NCI-H187 (cell line): ENCODE measurements at places on chromosomes 5 and 9.

DNA sequence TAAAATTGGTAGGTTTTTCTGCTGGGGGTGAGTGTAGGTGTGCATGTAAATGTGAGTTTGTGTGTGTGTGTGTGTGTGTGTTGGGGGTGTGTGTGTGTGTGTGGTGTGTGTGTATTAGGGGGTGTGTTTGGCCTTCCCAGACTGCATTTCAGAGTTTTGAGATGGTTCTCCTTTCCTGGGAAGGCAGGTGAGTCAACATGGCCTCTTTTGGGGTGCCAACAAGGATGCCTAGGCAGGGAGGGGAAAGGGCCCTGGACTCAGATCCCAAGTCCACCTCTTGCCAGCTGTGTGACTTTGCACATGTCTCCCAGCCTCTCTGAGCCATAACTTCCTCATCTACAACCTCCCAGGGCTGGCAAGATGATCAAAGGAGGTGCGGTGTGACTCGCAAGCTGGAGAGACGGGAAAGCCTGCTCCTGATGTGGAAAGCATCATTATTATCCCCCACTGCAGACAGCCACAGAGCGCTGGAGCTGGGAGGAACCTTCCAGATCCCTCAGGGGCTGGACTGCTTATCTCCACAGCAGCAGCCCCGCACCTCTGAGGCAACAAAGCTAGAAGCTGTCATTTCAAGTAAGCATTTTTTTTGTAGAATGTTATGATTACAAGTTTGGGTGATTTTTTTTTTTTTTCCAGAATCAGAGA, 63.5 kb upstream of the TBC1D2 start:
- DNase-seq, result no peak

GRCh38 chr9:16732546-16732945, 137.9 kb downstream of the BNC2 start:
- no peak for DNase-seq

DNA sequence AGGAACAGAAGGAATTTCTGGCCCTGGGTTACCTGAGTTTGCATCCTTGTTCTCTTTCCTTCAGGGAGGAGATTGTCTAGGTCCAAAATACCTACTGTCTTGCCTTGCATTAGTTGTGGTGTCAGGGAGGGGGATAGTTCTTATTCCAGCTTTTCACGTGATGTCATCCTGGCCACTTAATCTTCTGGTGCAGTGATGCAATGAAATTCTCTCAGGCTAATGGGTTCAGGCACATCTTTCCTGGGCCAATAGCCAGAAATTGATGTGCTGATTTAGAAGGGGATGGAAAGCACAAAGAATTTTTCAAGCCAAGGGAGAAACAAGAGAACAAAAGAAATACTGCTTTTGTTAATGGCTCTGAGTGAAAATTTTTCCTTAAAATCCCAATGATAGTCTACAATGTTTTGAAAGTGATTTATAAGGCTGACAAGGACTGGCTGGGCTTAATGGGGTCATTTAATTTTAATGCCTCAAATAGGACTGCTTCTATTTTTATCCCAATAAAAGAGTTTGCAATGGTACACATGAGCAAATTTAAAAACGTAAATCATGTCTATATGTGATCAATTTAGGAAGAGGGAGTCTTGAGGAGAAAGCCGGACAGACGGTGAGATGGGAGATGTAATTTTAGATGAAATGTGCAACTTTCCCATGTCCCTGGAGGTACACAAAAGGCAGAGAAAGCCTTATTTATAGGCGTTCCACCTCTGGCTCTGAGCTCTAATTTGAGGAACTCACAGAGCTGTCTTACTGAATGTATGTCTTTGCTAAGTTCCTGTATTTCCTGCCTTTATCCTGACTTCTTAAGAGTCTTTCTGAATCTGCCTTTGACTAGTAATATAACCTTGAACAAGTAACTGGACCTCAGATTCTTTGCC, 89.3 kb upstream of the SV2C start:
- DNase-seq, result no peak

DNA sequence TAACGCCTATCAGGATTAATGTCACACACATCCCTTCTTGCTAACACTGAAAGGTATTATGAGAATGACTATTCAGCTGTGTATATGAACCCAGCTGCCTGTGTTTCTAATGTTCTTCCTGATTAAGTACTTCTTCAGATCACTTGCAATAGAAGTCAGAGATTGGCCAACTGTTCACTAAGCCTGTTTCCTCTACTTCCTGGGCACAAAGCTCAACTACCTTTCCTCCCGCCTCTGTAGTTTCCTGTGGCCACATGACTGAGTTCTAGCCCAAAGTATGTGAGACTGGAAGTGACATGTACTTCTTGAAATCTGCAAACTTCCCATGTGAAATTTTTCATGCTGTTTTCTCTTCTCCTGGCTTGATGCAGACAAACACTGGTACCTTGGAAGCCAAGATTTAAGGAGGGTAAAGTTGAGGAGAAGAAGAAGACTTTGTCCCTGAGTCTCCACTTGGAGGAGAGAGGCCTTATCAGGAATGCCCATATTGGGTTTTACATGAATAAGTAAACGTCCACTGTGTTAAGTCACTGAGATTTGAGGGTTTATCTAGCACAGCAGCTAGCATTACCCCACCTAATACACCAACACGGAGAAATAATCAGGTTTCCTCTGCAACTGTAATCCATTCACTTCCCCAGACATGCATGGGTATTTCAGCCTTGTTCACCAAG, 58.6 kb downstream of the SLIT3 start:
- DNase-seq, result no peak

DNA sequence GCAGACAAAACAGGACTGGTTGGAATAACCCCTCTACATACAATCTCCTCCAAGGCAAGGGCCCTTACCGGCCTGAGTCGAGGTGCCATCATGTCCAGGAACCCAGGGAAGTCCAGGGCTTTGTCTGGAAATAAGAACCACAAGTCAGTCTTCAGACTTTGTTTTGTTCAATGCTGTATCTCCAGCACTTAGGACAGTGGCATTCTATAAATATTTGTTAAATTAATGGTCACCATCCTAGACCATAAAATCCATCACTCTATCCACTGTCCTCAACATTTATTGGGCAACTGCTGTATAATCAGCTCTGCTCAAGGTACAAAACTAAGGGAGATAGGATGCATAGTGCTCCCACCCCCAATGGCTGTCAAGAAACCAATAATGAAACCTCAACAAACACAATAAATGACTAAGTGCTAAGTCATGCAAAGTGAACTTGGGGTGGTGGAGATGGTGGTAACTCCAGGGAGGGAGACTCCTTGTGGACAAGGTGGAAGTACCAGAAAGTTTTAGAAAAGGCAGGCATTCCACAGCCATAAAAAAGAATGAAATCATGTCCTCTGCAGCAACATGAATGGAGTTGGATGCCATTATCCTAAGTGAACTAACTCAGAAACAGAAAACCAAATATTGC, 5.0 kb downstream of the RELL2 start:
- no peak for DNase-seq

DNA sequence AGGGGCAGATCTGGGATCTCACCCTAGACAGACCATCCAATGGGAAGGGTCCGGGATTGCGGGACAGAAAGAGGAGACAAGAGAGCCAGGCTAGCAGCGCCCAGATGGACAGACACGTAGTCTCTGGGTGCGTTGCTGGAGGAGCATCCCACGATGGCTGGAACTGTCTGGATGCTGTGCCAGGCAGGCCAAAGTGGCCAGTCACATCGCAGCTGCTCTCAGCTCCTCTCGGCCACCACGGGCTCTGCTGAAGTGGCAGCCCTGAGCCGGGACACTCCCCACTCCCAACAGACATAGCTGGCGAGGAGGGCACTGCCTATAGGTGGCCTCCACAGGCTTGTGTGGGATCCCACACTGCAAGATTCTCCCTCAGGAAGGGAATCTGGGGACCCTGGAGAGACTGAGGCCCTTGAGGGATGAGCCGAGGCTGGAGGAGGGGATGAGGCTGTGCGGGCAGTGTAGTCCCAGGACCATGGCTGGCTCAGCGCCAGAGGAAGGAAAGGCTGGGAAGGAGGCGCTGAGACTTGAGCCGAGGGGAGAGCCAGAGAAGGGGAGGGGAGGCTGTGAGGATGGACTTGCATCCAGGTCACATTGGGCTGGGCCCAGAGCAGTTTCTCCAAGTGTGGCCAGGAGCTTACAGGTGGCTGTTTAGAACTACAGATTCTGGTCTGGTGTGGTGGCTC, 10.3 kb upstream of the WDR5 start:
- no peak for DNase-seq

GRCh38 chr5:139636207-139636792, 11.8 kb upstream of the CXXC5 start:
- no peak for DNase-seq

DNA sequence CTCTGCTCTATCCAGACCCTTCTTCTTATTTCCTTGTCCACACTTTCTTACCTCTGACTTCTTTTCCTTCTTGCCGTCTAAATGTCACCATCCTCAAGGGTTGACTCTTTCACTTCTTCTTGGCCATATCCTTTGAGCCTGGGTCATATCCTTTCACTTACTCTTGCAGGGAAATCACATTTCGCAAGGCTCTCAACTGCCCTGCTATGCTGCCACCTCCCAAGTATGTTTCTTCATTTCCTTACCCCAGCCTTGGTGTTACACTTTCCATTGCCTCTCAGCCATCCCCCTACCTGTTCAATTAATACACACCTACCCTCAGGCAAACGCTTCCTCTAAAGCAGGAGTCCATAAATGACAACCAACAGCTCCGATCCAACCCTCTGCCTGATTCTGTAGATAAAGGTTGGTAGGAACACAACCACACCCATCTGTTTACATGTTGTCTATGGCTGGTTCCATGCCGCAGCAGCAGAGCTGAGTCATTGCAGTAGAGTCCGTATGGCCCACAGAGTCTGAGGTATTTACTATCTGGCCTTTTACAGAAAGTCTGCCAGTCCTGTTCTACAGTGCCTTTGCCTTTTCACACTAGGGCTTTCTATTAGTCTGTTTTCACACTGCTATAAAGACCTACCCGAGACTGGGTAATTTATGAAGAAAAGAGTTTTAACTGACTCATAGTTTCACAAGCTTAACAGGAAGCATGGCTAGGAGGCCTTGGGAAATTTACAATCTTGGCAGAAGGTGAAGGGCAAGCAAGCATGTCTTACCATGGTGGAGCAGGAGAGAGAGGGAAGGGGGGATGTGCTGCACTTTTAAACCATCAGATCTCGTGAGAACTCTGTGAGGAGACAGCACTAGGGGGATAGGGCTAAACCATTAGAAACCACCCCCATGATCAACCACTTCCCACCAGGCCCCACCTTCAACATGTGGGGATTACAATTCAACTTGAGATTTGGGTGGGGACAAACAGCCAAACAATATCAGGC, 97.9 kb downstream of the SV2C start:
- no peak for DNase-seq

GRCh38 chr5:74430631-74431289, 209.8 kb downstream of the ENC1 start:
- DNase-seq, result no peak

DNA sequence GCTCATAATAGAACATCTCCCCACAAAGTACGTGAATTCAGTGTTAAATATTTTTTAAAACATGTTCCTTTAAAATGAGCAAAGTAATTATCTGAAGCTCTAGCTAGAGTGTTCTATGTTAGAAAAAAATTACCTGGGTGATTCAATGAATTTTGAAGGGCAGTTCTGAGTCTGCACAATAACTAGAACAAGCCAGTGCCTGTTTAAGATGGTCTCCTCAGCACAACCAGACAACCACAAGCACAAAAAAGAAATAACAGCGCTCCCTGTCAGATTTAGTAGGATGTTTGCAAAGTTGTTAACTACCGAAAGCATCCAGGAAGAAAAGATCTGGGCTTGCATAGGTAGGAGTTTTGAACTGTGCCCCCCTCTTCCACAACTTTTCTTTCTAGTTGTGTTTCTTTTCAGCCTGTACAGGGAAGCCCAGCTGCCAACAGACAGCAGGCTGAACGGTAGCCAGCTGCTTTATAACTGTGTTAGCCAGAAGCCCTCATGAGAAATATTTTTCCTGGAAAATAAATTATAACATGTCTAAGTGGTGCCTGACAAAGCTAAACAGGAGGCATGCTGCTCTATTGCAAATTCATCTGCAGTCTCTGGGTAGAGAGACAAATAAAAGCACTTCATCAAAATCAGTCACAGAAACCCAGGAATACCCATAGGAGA, 1026.9 kb downstream of the MAT2B start:
- no peak for DNase-seq

GRCh38 chr9:127159325-127159801, 36.9 kb upstream of the ANGPTL2 start:
- DNase-seq, result no peak

DNA sequence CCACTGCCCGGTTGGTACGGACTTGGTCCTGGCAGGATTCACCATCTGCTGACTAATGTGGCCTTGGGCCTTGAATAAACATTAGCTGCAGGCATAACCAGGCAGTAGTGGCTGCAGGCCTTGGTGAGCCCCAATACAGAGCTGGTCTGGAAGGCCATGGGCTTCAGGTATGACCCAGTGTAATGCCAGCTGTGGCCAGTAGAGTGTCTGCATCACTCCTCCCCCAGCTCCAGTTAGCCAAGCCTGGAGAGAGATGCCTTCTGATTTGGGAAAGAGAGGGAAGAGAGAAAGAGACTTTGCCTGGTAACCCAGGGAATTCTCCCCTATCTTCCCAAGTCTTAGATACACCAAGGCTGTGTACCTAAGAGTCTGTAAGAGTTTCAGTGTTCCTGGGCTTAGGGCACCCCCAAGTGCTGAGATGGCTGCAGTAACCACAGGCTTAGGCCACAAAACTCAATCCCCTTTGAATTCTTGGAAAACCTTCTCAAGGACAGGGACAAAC, 5.6 kb upstream of the C5 start:
- DNase-seq, result no peak

GRCh38 chr5:137822158-137822764, 45.4 kb upstream of the MYOT start:
- no peak for DNase-seq

- DNase-seq, result no peak
Observed at GRCh38 chr5:100799166-100799565, 103.9 kb downstream of the ST8SIA4 start.

- no peak for DNase-seq
Observed at GRCh38 chr5:173969167-173970049, 19.6 kb upstream of the C5orf47 start.

- DNase-seq, result no peak
Observed at GRCh38 chr5:156584871-156585270, 257.9 kb downstream of the SGCD start.

DNA sequence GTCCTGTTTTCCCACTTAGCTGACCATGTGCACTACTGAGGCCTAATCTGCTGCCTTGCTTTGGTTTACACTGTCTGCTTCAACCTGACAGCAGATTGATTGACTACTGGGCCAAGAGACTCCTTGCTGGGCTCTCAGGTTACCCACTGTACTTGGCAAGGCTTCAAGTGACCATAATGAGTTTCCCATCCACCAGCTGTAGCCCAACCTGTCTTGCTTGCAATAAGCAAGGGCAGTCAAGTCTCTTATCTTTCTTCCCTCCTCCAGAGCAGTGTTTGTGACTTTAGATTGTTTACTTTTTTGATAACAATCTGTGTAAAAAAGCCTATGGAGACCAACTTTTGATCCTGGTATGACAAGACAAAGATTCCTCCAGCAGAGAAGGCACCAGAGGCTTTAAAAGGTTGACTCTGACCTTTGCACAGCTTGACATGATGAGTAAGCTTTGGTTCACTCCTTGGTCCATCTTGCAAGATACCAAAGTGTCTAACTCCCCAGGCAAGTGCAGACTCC, 912.3 kb upstream of the SEMA6A start:
- peak; percentile 47 for DNase-seq
